ENCODE measurements at places on chromosomes 3 and 15.

GRCh38 chr3:119481079-119481478 lies 12.3 kb downstream of the POGLUT1 start:
- no peak for DNase-seq

DNA sequence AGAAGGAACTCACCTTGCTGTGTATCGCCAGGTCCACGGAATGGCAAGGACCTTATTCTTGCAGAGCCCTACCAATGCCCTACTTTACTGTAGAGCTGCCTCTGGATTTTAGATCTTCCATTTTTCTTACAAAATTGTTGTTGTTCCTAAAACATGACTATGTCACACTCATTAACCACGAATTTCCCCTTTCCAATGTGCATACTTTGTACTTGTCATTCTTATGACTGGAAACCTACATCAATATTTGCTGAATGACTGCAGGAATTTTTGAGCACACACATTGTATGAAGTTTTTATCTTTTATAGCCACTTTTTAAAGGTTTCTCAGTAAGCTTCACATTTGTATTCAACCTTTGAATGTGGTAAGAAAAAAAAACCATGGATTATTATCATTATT lies 35.9 kb upstream of the CMSS1 start:
- DNase-seq, result peak; percentile 54

DNA sequence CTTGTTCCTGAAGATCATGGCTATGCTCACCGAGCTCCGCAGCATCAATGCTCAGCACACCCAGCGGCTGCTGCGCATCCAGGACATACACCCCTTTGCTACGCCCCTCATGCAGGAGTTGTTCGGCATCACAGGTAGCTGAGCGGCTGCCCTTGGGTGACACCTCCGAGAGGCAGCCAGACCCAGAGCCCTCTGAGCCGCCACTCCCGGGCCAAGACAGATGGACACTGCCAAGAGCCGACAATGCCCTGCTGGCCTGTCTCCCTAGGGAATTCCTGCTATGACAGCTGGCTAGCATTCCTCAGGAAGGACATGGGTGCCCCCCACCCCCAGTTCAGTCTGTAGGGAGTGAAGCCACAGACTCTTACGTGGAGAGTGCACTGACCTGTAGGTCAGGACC lies 35.2 kb downstream of the NR1I2 start:
- DNase-seq, result no peak

GRCh38 chr3:48848816-48849515 lies 1.3 kb upstream of the PRKAR2A start:
- DNase-seq, result no peak

DNA sequence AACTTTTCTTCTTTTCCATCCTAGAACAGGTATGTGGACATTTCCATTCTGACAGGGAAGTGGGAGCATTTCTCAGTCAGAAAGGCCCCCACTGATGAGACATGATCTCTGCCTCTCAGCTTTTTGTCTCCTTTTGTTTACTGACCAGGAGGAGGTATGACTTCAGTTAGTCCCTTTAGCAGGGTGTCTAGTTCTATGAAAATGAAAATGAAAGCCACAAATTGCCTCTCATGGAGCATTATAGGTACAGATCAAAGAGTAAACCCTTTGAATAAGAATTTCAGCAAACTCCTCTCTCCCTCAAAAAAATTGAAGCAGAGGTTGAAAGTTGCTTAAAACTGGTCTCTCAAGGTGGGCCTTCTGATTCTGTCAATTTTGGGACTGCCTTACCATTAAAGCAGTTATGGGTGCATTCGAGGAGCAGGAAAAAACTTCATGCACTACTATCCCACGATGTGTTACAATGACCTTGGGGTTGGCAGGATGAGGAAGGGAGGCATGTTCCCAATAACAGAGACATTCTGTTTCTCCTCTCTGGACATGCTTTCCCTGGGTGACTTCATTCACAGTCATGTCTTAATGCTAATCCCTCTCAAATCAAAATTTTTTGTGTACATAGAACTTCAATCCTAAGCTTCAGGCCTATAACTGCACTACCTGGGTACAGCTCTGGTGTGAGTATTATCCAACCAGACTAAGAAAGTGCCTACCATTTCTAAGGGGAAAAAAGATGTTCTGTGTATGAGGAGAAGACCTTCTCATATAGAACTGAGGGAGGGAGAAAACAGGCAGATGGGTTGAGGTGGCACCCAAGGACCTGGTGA lies 50.6 kb upstream of the TBC1D23 start:
- DNase-seq, result peak; percentile 37

DNA sequence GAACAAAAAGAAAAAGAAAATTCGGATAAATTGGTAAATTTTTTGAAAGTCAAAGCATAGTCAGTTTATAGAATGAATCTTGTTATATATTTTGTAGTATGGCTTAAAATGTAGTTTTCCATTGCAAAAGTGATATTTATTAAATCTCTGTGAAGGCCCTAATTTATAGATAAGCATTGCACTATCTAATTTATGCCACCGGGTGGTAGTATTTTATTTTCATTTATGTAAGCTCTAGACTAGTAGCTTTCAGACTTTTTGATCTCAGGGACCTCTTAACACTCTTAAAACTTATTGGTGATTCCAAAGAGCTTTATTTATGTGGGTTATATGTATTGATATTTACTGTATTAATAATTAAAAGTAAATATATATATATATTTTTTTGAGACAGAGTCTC lies 133.9 kb upstream of the LRRFIP2 start:
- DNase-seq, result peak; percentile 49

- DNase-seq, result no peak
These were observed 14.4 kb upstream of the TPRG1 start for GRCh38 chr3:189157232-189158007.

DNA sequence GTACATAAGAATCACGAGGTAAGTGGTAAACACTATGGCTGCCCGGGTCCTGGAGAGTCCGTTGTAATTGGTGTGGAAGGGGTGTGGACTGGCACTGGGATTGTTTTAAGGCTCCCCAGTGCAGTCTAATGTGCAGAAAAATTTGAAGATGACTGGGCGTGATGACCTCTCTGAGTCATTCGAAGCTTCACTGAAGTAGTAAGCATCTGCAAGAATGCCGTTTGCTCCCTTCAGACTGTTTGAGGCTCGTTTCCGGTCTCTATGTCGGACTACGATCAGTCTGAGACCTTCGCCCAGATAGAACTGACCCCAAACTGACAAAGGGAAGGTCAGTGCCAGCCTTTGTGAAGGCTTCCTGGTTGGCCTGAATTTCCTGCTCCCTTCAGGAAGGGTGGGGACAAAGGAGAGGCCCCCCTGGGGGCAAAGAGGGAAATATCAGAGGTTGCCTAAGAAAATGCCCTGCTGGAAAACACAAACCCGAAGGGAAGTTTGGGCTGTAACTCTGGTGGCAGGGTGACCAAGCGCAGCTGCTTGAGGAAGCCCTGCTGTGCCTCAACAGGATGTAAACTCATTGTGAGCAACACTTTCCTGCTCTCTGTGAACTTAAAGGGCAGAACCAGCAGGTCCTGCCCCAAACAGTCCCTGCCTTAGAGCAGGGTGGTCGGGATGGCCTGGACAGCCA lies 34.6 kb downstream of the BTD start:
- DNase-seq, result peak; percentile 92

GRCh38 chr15:61556037-61556648 lies 327.0 kb upstream of the RORA start:
- peak; percentile 86 for DNase-seq

- DNase-seq, result peak; percentile 58
These were observed 142.6 kb upstream of the CFAP20DC start for GRCh38 chr3:59192473-59192872.
